ENCODE measurements at places on chromosomes 6 and 20.

DNA sequence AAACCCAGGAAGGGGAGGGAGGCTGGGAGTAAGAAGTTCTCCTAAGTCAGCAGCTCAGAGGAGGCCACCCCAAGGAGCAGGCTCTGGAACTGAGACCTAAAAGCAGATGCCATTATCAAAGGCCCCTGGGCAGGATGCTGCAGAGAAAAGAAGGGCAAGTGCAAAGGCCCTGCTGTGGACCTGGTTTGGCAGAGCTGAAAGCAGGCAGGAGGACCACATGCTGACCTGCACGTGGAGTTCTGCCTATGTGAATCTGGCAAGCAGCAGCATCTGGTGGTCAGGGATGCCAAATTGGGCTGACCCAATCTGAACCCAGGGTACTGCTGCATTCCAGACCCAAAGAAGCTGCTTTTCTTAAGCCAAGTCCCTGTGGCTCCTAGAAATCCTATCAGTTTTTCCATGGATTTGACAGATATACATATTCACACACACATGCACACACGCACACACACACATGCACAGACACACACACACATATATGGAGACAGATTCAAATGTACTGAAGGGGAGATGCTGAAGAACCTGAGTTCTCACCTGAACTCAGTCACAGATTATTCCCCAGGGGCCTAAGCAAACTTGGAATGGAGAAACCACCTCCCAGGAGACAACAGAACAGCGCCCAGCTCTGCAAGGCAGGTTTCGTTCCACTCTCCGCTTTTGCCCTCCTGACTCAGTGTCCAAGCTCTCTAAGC, 119.9 kb downstream of the FOXA2 start:
- DNase-seq: no peak

- no peak for DNase-seq
Observed at GRCh38 chr6:36506611-36507010, 40.7 kb downstream of the STK38 start.

- no peak for DNase-seq
Observed at GRCh38 chr6:31453259-31453658, 44.7 kb upstream of the MICB start.

- DNase-seq: no peak
Observed at GRCh38 chr20:9149796-9150195, 80.9 kb downstream of the PLCB4 start.
